ENCODE measurements at places on chromosomes 6 and 20.

DNA sequence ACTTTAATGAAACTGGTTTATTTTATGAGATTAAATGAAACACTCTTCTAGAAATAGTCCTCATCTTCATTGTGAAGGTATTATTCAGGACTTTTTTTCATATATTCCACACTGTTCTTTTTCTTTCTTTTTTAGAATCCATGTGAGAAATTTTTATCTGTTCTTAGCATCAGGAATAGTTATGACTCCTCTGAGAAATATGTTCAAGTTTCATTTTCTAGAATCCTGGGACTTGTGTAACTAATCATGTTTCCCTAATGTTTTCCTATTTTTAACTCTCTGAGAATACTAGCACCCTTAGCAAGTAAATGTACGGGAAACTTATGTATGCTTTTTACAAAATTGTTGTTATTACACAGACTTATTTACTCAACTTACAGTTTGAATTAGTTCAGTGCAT lies 407.8 kb downstream of the CBLN4 start:
- no peak for DNase-seq

DNA sequence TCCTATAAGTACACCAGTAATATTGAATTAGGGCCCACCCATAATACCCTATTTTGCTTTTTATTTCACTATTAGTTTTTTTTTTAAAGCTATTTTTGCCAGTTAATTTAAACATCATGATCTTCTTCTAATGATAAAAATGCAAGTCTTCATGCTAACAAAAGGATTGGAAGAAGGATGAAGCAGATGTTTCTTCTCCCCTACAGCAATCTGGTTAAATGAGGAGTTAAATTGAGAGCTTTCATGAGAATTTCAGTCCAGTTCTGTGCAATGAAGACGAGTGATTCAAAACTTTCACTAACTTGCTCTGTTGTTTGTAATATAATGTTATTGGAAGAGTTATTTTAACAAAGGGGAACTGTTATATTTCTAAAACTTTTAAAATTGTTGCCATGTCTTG lies 3.4 kb downstream of the HMGN4 start:
- DNase-seq: no peak

DNA sequence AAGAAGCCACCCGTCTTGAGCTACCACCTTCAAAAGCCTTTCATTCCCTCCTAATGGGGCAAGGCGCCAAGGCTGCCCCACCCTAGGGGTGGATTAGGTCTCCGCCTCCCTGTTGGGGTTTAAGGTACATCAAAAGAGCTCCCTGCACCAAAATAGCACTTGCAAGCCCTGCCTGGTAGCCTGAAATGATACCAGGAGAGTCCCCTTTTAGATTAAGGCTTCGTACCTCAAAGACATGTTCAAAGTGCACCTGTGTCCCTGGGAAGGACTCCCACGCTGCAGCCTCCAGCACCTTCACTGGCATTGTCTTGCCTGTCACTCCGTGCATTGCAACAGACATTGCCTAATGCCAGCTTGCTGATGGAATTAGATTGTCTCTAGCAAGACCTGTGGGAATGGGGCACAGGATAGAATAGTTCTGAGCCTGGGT lies 15.7 kb upstream of the CDKN1A start:
- DNase-seq: no peak

- no peak for DNase-seq
Measured at GRCh38 chr20:2395136-2395535, 14.4 kb downstream of the TGM6 start.

DNA sequence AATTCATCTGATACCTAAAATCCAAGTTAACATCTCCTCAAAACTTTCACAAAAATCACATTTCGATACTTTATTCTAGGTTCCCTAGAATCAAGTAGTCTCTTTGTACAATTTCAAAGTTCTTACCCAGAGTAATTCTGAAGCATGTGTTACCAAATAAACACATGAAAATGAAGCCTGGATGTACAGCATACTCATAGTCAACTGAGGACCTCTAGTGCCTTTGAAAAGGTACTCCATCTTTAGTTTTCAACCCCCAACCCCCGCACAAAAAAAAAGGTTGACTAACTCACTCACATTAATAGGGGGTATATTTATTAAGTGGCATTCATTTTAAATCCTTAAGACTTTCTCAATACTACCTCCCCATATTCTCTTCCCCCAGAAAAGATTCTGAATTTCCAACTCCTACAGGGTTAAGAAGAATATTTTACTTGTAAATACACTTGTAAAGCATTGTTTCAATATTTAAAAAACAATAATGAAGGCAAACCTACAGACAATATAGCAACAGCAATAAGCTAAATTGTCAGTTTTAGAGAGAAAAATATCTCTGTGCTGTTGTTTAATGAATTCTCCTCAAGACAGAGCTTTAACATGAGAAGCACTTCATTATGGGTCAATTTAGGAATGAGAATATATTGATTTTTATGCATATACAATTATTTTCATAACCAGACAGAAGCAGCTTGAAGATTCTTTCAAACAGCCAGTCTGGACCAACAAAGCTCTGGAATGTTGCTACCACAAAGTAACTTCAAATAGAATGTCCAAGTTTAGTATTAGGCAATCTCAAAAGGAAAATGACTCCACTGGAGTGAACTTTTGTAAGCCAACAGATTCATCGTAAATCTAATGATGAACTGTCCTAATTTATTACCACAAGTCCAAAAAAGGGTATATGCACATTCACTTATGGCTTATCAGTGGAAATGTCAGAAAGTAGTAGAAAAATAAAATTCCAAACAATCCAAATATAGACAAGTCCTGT lies 3.3 kb downstream of the PLN start:
- DNase-seq: no peak

GRCh38 chr20:10673176-10673841 lies 490 bp downstream of the JAG1 start:
- no peak for DNase-seq

- DNase-seq: no peak
Measured at GRCh38 chr6:35295521-35296315, 1.9 kb upstream of the DEF6 start.

DNA sequence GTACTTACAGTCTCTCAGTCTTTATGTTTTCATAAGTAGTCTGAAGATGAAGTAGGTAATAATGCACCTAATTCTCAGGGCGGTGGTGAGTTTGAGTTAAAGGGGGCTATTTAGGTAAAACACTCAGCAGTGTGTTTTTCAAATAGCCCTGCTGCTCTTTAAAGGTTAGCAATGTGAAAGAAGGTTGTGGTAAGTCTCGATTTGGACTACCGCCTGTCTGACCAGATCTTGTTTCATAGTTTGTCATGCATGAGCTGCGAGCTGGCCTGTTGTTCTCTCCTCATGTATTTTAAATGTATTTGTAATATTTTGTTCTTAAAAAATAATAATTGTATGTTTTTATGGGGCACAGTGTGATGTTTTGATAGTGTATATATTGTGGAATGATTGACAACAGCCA lies 340.2 kb downstream of the DHX35 start:
- no peak for DNase-seq

All from activated CD4-positive, alpha-beta T cell treated with anti-CD3 and anti-CD28 coated beads, Interleukin-2, amount 50 U/mL, for 24 hours (primary cell).